ENCODE measurements at places on chromosomes 1 and 21.

DNA sequence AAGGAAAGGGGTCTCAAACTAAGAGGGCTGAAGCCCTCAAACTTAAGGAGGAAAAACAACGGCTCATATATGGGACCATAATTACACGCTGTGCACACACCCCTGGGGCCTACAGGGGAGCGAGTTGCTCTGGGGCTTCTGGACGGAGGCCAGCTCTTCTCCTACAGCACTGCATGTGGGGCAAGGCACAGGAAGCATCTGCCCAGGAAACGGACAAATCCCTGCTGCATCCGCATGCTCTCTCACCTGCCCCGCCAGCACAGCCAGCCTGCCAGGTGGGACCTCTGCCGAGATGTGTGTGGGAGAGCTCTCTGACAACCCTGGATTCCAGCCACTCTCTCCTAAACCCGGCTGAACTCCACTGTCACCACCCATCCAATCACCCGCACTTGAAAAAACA lies 54.1 kb downstream of the MRPL37 start:
- DNase-seq = no peak

GRCh38 chr21:34128674-34129038 lies 55.3 kb downstream of the MRPS6 start:
- DNase-seq = no peak

GRCh38 chr1:40032240-40032891 lies 8.2 kb upstream of the CAP1 start:
- DNase-seq = peak; percentile 47

- no peak for DNase-seq
These were observed 45.3 kb downstream of the SIM2 start for GRCh38 chr21:36744190-36744559.

DNA sequence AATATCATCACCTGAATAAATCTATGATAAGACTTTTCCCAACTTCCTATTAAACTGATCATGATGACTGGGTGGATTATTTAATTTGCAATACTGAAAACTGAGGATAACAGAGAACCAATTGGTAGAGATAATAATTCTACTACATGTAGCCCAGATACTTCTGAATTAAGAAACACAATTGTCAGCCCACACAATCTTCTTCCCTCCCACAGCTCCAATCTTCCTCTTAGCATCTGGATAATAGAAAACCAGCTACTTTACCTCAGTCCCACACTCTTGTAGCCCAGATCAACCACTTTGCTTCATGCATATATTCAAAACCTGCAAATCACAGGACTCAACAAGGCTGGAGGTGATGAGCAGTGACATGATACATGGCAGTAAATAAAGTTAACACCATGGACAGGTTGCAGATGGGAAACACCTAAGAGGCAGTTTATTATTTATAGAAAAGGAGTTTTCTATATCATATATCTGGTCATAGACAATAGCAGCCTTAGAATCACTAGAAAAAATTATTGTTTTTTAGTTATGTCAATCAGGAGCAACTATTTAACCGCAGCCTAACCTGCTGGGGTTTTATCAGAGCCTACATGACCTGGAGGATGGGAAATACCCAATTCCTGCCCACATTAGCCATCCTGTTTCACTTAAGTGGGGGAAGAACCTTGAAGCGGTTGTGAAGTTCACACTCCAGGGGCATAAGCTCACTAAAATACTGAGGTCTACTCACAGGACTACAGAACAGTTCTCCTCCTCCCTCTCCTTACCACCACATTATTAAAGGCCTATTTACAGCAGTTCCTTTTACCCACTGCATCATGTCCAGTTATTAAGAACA lies 16.7 kb downstream of the FRRS1 start:
- no peak for DNase-seq

DNA sequence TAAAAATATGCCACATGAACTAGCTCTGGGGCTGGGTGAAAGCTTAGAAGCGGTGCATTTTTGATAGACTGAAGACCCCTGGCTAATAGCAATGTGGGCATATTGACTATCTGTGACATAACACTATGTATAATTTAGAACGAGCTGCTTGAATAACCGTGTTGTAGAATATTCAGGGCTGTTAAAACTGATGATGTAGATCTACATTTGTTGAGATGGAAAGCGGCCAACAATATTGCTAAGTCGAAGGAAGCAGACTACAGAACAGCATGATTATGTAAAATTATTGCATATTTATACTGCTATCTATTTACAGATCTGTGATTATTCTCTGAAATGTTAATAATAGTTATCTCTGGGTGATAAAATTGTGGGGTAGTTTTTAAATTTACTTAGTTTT lies 41.1 kb upstream of the BCL10 start:
- DNase-seq = no peak

- no peak for DNase-seq
These were observed 35.0 kb upstream of the TMEM61 start for GRCh38 chr1:54945393-54945936.

DNA sequence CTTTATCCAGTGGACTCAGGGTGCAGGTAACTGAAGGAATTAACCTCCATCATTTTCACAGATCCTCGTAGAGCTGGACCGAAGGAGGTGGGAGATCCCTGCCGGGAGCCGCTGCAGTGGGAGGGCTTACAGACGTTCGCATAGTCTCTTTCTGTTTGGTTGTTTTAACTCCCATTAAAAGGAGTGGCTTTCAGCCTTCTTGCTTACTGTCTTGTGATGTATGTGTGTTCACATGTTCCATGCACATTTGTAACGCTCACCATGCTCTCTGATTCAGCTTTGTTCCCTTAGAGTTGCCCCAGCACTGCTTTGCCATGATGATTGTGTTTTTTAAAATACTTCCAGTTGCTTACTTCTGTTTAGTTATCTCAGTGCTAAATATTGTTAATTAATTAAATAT lies 85.8 kb downstream of the ADARB1 start:
- DNase-seq = no peak

DNA sequence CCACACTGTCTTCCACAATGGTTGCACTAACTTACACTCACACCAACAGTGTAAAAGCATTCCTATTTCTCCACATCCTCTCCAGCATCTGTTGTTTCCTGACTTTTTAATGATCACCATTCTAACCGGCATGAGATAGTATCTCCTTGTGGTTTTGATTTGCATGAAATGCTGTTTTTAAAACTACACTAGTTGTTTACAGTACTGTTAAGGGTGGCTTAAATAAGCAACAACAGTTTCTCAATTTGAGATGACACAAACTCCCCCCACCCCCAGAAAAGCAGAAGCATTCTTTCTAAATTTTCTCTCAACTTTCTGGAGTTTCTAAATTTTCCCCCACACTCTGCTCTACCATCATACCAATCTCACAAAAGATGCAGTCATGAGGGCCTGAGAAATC lies 7.1 kb upstream of the SLAMF7 start:
- DNase-seq = no peak

- no peak for DNase-seq
These were observed 50.2 kb downstream of the CAPZB start for GRCh38 chr1:19435181-19435580.

GRCh38 chr1:199058281-199058680 lies 419.4 kb downstream of the PTPRC start:
- DNase-seq = no peak

GRCh38 chr1:217272385-217272784 lies 358.5 kb downstream of the GPATCH2 start:
- DNase-seq = no peak

DNA sequence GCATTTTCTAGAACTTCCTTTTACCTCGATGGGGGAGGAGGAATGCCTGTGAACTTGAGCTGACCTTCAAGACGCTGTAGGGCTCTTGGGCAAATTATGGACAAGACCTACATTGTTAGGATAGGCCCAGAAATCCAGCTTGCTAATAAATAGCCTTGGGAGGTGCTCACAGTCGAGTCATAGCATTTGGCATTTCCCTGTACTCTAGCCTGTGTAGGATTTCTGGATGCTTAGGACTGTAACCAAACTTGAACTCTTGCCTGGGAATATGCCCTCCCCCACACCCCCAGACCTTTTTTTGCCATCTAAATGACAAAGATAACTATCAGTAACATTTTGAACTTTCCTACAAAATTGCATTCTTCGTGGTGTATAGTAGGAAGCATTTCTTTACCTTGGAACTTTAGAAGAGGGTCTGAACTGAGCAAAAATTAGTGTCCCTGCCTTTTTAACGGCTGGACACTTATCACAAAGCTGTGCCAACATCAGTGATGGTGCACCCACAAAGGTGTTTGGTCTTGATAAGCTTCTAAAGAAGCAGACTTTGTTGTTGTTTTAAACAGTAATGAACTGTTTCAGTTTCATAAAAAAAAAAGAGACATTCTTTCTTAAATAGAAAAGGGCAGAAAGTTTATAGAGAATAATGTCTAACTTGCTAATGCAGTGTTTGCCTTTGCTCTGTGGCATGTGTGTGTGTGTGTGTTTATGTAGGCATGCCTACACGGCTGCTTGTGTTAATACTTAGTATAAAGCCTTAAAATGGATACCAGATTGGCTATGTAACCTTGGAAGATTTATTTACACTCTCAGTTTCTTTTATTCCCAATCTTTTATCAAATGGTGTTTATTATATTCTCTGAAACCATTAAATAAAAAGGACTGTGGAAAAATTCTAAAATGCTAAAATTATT lies 88.2 kb downstream of the NFIA start:
- no peak for DNase-seq

DNA sequence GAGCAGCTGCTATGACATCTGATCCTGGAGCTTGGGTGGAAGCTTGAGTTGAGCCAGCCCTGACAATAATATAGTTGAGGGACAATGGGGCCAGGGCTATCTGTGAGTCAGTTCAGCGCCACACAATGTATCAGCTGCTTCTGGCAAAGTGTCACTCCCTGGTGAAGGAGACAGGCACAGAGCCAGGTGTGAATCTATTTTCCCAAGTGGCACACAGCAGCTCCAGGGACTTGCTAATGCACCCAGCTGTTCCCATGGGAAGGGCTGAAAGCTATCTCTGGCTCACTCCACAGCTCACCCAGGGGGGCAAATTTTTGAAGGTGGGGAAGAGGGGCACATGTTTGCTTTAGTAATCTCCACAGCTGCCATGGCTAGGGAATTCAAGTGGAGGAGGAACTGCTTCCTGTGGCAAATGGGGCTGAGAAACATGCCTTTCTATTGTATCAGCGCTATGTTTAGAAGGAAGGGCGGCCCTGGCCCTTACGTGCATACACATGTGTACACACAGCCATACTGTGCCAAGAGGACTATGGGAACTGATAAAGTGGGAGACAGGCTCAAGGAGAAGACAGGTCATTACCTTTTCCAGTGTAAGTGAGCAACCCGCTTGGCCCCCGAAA lies 2.2 kb downstream of the CYB5R1 start:
- DNase-seq = no peak

GRCh38 chr1:240136402-240136801 lies 44.7 kb downstream of the FMN2 start:
- no peak for DNase-seq

- DNase-seq = peak; percentile 60
These were observed 31.6 kb upstream of the NFIA start for GRCh38 chr1:61050541-61051442.

GRCh38 chr1:111973150-111973790 lies 16.2 kb downstream of the KCND3 start:
- no peak for DNase-seq

GRCh38 chr1:31780632-31781031 lies 16.5 kb upstream of the ADGRB2 start:
- no peak for DNase-seq

DNA sequence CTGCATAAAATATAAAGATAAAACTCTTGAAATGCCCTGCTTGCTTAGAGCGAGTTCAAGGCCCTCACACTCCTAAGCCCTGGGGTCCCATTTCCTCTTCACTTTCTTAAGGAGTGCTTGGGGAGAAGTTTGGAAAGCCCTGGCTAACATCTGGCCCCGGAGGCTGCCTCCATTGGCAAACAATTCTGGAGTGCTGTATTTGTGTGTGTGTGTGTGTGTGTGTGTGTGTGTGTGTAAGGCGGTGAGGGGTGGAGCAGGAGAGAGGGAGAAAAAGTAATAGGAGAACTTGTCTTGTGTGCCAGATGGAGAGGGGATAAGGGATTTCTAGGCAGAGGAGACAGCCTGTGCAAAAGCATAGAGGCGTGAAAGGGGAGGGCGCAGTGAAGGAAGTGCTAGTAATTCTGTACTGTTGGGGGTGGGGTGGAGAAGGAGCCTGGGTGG lies 578 bp upstream of the TRIM62 start:
- DNase-seq = no peak

- no peak for DNase-seq
These were observed 268.9 kb downstream of the HHAT start for GRCh38 chr1:210597555-210598134.

DNA sequence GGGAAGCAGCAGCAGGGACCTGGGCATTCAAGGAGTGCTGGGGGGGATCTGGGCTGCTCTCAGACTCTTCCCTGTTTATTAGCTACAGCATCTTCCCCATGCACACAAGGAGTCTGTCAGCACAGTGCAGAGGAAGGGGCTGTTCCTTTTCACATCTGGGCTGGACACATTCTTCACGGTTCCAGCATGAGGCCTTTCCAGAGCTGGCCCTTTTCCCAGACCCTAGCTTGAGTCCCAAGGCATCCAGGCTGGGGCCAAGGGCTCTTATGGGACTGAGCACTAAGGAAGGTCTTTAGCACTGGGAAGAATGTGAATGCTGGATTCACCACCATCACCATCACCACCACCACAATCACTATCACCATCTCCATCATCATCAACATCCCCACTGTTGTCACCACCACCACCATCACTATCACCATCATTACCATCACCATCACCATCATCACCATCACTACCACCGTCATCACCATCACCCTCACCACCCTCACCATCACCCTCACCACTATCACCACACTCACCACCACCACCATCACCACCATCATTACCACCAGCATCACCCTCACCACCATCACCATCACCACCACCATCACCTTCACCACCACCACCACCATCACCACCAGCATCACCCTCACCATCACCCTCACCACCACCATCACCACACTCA lies 28.4 kb downstream of the PARK7 start:
- no peak for DNase-seq

DNA sequence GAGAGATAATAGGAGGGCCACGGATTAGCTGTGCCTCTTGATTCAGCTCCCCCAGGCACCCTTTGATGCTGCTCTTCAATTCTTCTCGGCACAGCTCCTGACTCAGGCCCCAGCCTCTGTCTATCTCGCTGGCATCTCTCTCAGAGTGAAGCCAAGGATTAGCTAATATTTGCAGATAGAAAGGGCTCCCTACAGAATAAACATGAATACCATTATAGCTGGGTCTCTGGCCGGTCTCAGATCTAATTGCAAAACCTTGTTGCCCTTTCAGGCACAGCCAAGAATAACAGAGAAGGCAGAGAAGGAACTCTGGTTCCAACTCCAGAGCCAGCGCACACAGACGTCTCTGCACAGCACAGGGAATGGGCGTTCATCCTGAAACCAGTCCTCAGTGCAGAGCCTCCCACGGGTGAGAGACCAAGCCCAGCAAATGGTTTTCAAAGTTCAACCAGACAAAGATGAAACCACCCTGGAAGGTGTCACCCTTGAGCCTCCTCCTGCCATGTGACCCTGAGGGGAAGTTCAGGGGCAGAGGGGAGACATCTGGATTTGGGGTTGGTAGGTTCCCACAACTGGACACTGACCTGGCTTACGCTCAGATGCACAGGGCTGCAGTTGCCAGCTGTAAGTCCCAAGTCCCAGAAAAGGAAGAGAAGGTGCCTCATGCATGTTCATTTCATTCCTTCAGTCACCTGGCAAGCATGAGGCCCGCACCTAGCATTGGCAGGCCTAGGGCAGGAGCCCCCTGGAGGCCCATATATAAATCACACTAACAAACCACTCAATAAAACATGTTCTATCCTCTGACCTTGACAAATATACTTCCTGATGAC lies 394.0 kb downstream of the NPHP4 start:
- DNase-seq = no peak
